Left lobe of liver (tissue), 2 donors: ENCODE measurements at places on chromosomes 3 and 15.

DNA sequence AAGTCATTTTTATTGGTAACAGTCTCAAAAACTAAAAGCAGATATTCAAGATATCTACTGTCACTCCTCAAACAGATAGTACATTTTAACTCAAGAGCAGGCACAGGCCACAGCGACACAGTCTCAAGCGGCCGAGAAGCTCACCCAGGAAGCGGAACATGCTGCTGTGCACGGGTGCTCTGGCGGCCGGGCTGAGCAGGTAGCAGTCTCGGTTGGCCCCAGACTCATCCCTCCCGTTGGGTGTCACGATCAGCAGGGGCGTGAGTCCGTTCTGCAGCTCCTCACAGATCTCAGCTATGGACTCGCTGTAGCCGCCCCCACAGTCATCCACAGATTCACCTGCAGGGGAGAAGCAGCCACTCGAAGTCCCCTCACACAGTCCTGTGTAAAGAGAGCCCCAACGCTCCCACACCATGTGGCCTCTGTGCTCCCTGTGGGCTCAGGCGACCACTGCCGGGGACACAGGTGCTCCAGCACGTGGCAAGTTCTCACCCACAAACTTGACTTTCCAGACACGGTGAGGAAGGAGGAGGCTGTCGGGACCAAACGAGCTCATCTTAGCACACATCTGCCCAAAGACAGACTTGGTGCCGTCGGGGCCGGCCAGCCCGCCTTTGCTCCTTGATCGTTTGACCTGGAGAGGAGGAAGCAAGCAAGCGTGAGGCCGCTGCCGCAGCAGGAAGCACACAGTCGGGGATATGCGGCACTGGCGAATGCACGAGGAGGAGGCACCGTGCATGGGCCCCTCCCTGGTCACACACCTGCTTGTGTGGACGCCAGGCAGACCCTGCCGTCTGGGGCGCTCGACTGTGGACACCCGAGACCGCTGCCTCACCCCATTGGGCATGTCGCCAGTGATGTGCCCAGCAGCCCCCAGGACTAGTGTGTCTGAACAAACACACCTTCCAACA lies 17.7 kb upstream of the OCA2 start:
- DNase-seq: no peak

GRCh38 chr3:10432156-10432845 lies 73.1 kb downstream of the ATP2B2 start:
- no peak for DNase-seq

DNA sequence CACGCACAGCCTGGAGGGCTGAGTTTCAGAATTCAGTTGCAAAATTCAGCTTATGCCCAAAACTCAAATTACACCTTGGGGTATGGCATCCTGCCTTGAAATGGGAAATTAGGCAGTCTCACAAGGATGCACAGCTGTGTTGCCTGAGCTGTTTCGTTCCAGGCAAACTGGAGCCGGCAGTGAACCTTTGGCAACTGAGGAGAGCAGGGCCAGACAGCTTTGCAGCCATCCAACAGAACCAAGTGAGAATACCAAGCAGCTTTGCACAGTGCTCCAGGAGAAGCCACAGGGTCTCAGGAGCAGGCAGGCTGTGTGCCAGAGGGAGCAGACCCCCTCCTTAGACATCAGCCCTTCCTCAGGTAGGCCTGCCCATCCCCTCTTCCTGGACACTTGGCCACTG lies 32.5 kb upstream of the BFSP2 start:
- no peak for DNase-seq

- DNase-seq: peak; percentile 33
Measured at GRCh38 chr3:8565376-8565775, 63.8 kb downstream of the LMCD1 start.

GRCh38 chr3:148820361-148821245 lies 7.0 kb upstream of the CPB1 start:
- no peak for DNase-seq

- no peak for DNase-seq
Measured at GRCh38 chr3:45948311-45948781, 5.1 kb downstream of the CXCR6 start.

DNA sequence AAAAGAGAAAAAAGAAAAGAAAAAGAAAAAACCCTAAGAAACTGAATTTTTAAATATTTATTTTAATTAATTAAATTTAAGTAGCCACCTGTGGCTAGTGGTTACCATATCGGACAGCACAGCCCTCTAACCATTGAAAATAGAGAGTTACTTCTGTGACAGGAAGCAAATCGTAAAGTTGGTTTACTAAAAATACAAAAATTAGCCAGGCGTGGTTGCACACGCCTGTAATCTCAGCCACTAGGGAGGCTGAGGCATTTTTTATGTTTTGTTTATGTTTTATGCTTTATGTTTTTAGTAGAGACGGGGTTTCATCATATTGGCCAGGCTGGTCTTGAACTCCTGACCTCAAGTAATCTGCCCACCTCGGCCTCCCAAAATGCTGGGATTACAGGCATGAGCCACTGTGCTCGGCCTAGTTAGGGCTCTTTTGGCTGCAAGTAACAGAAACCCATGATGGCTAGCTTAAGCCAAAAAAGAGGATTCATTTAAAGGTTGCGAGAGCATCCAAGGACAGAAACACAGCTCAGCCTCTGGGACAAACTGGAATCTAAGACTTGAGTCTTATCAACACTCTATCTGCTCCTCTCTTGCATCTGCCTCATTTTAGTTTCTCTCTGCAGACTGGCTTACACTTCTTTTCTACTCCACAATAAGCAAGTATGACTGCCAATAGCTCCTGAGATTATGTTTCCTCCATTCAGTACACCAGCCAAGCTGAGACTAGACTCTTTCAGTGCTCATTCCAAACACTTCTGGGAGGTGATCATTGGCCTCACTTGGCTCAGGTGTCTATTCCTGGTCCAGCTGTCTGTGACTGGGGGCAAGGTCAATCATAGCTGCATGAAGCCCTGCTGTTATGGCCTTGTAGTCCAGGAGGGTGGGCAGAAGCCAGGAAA lies 6.8 kb upstream of the SKIL start:
- DNase-seq: peak; percentile 66
